ENCODE measurements at places on chromosomes 16 and 17.
A peak's percentile ranks its signal among the peaks of the same experiment; 100 is the strongest.

GRCh38 chr17:66555605-66556004, 253.2 kb downstream of the PRKCA start:
- no peak for DNase-seq

GRCh38 chr17:15290605-15291004, 25.5 kb upstream of the PMP22 start:
- no peak for DNase-seq

- no peak for DNase-seq
Observed at GRCh38 chr17:28018439-28019070, 23.9 kb upstream of the NLK start.

- no peak for DNase-seq
Observed at GRCh38 chr17:81734405-81735263, 22.6 kb downstream of the SLC25A10 start.

DNA sequence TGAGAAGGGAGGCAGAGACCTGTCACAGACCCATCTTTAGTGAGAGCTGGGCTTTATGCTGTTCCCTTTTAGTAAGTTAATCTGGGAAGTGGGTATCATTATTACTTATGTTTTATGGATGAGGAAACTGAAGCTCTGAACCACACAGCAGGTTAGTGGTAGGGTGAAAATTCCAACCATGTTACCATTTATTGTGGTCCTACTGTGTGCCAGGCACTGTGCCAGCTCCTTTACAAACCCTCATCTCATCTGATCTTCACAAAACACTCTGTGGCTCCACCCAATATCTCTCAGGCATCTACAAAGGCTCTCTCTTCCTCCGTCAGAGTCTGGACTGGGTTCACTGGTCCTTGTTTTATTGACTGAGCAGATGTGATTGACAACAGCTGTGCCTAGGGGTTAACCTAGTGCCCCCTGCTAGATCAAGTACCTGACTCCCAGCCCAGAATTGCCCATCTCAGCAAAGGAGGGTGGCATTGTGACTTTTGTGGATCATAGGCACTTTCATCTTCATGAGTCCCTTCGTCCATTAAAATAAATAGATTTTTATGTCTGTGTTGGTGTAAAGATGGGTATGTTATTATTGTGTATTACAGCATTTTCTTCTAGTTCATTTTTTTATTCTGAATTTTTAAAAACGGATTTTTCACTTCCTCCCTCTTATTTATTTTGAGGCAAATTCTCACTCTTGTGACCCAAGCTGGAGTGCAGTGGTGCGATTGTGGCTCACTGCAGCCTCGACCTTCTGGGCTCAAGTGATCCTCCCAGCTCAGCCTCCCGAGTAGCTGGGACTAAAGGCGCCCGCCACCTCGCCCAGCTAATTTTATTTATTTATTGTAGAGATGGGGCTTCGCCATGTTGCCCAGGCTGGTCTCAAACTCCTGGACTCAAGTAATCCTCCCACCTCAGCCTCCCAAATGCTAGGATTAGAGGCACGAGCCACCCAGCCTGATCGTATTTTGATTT, 3.1 kb downstream of the TGFB1I1 start:
- no peak for DNase-seq

GRCh38 chr17:17175917-17176316, 30.2 kb downstream of the PLD6 start:
- no peak for DNase-seq

DNA sequence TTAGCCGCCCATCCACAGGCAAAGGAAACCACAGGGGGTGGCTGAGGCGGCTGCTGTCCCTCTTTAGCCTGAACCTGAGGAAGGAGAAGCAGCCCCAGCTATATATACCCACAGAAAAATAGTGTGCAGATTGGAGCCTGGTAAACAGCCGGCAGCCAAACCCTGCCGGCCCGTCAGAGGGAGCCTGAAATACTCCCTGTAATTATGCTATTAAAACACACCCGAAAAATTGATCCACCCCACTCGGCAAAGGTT, 6.8 kb downstream of the PIEZO1 start:
- DNase-seq: no peak

DNA sequence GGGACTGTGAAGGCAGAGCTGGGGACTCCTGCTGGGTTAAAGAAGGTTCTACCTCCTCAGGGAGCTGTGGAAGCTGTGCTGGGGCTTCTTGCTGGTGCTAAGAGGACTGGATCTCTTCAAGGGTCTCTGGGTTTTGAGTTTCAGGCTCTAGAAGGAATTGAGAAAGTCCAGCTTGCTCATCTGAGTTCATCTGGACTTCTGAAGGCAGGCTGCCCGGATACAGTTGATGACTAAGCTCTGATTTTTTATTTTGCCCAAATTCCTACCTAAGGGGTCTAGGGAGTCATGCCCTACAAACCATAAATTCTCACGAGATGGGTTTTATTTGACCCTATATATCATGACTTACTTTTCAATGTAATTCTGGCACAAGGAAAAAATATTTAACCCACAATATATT, 46.8 kb upstream of the TMEM97 start:
- DNase-seq: no peak

- no peak for DNase-seq
Observed at GRCh38 chr16:85728879-85729278, 22.0 kb downstream of the C16orf74 start.

DNA sequence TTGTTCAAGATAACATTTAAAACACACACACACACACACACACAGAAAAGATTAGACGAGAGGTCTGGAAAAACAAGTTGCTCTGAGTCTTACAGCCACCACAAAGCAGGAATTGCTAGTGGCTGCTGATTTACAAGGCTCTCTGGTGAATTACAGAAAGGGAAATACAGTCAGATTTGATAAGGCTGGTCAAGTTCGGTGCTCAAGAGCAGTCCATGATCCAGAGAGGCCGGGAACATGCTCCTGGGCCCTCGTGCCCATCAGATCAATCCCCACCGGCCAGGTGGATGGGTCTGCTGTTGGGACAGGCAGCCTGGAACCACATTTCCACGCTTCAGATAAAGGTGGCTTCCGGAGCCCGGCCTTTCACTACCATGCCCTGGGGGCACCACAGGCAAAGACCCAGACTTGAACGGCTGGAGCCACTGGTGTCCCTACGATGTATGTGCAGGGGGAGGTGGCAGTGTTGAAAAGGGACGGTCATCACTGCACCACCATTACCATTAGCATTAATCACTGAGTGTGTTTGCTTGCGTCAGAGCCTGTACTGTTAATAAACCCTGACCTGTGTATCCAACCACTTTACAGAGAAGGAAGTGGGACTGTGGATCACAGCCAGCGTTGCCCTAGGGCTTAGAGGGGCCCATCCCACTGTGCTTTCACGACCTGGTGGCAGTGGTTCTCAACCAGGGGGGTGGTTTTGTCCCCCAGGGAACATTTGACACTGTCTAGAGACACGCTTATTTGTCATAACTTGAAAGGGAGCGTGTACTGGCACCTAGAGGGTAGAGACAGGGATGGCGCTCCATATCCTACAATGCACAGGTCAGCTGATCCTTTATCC, 95.1 kb downstream of the XYLT1 start:
- DNase-seq: no peak

DNA sequence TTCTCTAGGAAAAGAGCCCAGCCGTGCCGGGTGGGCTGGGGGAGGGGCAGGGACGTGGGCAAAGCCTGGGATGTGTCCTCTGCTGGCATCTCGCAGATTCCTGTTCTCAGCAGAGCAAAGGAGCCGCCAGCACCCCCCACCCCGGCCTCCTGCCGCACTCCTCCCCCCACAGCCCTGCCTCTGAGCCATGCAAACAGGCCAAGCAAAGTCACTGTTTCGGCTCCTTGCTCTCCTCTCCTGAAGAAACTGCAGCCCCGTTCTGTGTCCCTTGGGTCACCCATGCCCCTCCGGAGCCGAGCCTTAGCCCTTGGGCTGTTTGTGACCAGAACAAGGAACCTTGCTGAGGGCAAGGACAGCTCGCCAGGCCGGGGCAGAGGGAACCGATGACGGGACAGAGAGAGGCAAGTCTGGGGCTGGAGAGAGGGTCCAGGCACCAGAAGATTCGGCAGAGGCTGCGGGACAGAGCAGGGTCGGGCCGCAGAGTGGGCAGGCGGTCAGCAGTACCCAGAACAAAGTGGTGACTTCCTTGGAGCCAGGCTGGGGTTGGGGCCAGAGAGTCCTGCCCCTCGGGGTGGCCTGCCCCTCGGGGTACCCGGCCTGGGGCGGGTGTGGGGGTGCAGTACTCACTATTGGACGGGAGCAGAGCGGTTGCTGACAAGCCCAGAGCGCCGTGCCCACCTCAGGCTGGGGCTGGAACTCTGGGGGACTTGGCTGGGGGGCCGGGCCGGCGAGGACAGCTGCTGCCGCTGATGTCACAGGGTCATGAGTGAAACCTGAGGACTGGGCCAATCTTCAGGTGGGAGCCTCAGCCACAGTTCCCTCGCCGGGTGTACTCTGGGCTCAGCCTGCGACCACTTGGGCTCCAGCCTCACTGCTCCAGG, 9.2 kb upstream of the PRR29 start:
- DNase-seq: no peak

DNA sequence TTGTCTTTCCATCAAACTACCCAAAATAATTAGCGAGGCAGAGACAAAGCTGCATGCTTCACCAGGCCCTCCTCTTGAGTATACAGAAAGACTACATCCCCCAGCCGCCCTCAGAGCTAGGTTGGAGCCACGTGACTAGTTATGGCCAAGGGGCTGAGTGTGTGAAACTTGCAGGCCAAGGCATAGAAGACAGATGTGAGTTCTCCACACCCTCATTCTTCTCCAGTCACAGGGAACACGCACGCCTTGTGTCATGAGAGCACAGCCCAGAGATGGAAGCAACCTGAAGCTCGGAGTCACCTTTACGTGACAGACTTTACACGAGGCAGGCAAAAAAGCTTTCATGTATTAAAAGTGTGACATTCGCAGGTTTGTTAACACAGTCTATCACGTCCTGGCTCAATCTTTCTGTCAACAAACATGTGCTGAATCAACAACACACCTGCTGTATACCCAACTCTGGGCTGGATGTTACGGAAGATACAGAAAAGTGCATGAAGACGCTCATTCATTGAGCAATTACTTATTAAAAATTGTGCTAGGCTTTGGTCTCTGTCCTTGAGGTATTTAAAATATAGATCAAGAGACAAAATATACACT, 38.3 kb downstream of the STX8 start:
- DNase-seq: no peak

DNA sequence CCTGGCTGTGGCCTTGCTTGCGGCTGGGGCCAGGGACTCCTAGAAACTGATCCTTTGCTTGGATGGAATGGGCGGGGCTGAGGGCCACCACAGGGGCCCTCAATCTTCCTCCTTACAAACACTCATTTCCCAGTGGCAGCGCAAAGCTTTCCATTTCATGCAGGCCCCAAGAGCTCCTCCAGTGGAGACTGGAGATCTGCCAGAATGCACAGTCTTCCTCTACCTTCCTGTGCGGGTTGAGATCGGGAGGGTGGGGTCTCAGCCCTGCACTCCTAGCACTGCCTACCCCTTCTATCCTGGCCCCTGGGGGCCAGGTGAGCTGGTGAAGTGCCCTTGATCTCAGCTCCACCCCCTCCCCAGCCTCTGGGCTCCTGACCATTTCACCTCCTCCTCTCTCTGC, 1.7 kb downstream of the NRN1L start:
- no peak for DNase-seq

DNA sequence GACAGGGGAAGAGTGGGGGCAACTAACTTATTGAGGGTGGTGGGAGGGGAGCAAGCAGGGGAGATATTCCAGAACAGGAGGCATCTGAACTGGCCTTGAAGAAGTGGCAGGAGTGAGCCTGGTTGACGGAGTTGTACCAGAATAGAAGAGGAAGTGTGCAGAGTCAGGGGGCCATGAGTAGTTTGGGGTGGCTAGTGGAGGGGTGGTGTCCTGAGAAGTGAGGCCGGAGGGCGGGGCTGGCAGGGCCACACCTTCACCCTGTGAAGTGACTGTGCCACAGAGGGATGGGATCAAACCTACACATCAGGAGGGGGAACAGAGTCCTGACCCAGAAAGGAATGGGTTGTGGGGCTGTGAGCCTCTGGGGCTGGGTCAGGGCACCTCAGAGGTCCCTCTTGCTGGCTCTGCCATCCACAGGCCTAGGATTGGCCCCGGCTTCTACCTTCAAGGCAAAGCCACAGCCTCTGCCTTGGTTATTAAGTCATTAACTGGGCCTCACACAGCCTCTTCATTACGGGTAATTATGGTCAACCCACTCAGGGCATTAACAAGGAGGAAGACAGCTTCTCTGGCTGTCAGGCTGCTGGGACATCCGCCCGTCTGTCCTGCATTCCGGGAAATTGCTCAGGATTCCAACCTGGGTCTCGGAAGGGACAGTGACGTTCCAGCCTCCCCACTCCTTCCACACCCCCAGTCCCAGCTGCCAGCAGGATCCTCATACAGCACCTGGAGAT, 12.7 kb downstream of the SPNS2 start:
- DNase-seq: no peak

DNA sequence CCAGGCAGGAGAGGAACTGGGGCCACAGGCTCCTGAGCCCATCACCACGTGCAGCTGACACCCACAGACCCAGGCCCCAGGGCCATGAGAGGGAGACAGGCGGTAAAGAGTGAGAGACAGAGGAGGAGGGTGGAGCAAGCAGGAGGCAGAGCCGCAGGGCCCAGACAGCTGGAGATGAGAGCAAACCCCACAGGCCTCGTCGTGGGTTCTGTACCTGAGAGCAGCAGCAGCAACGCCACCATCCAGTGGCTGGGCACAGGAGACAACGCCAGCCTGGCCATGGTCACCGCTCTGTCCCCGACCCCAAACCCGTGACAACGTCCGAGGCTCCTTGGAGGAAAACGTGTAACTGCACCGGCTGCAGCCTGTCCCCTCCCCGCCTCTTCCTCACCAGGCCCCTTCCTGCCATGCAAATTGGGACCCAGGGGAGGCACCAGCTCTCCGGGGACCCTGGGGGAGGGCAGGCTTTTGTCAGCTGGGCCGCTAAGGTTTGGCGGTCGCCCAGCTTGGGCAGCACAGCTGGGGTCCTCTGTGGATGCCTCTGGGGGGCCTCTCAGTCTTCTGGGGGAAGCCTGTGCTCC, at the start of gene CD79B:
Gene CD79B, minus strand, starts transcription at position 351 of the 581 bp plus-strand sequence. Its CDS starts 70 bp downstream, at position 281.
- peak; percentile 33 for DNase-seq

DNA sequence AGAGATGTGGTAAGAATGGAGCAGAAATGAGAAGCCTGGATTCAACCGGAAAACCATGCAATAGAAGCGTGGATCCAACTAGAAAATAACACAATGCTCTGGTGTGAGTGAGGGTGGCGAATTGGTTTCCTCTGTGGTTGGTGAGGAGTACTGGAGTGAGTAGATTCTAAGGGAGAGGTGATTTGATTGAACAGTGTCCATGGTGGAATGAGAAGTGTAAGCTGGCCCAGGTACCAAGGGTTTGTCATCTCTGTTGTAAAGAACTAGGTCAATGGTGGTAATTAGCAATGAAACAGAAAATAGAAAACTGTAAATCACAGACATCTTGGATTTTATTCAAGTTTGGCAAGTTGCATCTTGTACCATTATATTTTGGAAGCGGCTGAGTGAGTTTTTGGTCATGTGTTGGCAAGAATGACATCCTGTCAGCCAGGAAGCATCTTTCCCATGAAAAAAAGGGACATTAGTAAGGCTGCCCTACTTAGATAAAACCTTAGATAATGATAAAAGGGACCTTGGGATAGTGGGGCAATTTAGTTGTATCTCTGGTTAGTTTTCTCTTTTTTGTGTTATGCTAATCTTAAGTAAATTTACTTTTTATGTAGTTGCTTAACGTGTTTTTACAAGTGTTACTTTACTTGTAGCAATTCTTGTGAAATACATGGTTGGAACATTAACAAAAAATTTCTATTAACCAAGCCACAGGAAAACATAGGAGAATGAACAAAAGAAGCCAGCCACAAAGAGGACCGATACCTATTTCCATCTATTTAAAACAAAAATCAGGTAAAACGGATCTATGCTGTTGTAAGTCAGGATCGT, 20.9 kb downstream of the HSD17B2 start:
- DNase-seq: no peak

- peak; percentile 26 for DNase-seq
Observed at GRCh38 chr17:35160354-35161201, 13.0 kb downstream of the UNC45B start.

- DNase-seq: no peak
Observed at GRCh38 chr16:81649561-81650184, 129.4 kb upstream of the PLCG2 start.

Data from activated CD4-positive, alpha-beta T cell treated with anti-CD3 and anti-CD28 coated beads, Interleukin-2, Interleukin-4, amounts not matched to agents 100 ng/mL and 50 ng/mL, durations not matched to agents 16 hours and 8 hours (primary cell).